Adrenal gland (tissue), 19 donors: ENCODE measurements at places on chromosomes 7 and 10.

- H3K27me3 ChIP-seq: no peaks in the 10 kb centered on the region
- peak overlapping the region; percentile 10 for H3K27ac ChIP-seq
- peaks cover 25% of the 10 kb centered on the region for H3K4me1 ChIP-seq
- peak; percentile 57 for DNase-seq
- no peaks in the 10 kb centered on the region for H3K36me3 ChIP-seq
Observed at GRCh38 chr7:131188367-131189339, 139.0 kb upstream of the MKLN1 start.

- H3K27ac ChIP-seq: no peak overlapping the region
- no peaks in the 10 kb centered on the region for H3K36me3 ChIP-seq
- H3K4me3 ChIP-seq: no peak overlapping the region
Observed at GRCh38 chr10:16440396-16441133, 3.8 kb downstream of the PTER start.

GRCh38 chr7:77181734-77182133 is 17.9 kb downstream of the FGL2 start:
- H3K4me3 ChIP-seq: no peak overlapping the region
- no peaks in the 10 kb centered on the region for H3K27me3 ChIP-seq
- H3K4me1 ChIP-seq: peaks cover 17% of the 10 kb centered on the region
- no peaks in the 10 kb centered on the region for H3K36me3 ChIP-seq

DNA sequence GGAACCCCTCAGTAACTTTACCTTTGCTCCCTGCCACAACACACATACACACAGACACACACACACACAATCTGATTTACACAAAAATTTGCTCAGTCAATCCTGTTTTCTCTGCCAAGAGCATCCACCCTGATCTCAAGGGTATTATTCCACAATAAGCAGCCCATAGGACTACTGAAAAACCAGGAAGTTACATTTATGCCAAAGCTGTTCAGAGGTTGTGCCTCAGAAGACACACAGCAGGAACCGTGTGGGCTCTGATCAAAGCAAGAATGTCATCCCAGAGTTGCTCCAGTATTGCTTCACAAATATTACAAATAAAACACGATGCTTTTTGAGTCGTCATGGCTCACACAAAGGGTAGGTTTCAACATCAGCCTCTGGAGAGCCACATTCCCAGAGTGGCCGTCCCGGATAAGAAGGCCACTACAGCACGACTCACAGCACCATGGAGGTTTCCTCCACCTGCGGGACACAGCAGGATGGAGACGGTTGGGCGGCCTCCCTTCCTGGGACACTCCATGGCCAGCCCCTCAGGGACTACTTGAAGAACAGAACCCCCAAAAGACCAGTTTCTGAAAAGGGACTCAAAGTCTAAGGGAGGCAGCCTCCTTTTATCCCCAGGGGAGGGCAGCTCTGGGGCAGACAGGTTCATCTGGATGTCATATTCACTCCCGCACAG is 1.6 kb downstream of the AIFM2 start:
- no peaks in the 10 kb centered on the region for H3K36me3 ChIP-seq
- H3K27me3 ChIP-seq: no peaks in the 10 kb centered on the region
- no peak for DNase-seq
- H3K4me1 ChIP-seq: no peaks in the 10 kb centered on the region

GRCh38 chr7:30702200-30702599 is 19.9 kb upstream of the CRHR2 start:
- H3K27me3 ChIP-seq: no peaks in the 10 kb centered on the region
- no peaks in the 10 kb centered on the region for H3K36me3 ChIP-seq
- no peak for DNase-seq
- H3K4me3 ChIP-seq: no peak overlapping the region
- no peaks in the 10 kb centered on the region for H3K4me1 ChIP-seq

- H3K4me3 ChIP-seq: no peak overlapping the region
- no peaks in the 10 kb centered on the region for H3K36me3 ChIP-seq
- no peak overlapping the region for H3K27ac ChIP-seq
- no peaks in the 10 kb centered on the region for H3K27me3 ChIP-seq
- H3K4me1 ChIP-seq: no peaks in the 10 kb centered on the region
Observed at GRCh38 chr10:129755621-129756020, 208.5 kb downstream of the EBF3 start.

DNA sequence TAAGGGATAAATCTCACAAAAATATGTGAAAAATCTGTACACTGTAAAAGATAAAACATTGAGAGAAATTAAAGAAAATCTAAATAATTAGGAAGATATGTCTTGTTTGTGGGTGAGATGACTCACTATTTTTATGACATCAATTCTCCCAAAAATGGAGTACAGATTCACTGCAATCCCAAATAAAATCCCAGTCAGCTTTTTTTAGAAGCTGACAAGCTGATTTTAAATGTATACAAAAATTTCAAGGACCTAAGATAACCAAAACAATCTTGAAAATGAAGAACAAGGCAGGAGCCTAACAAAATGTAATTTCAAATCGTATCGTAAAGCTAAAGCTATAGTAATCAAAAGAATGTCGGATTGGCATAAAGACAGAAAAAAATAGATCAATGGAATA is 458.1 kb downstream of the GRID1 start:
- H3K27me3 ChIP-seq: no peaks in the 10 kb centered on the region
- no peak overlapping the region for H3K27ac ChIP-seq
- H3K36me3 ChIP-seq: no peaks in the 10 kb centered on the region
- H3K4me3 ChIP-seq: no peak overlapping the region

- DNase-seq: no peak
- H3K4me1 ChIP-seq: peaks cover 23% of the 10 kb centered on the region
- H3K27ac ChIP-seq: no peak overlapping the region
- H3K4me3 ChIP-seq: no peak overlapping the region
- no peaks in the 10 kb centered on the region for H3K27me3 ChIP-seq
Observed at GRCh38 chr7:151690606-151691005, 170.9 kb upstream of the RHEB start.

- H3K27ac ChIP-seq: peak overlapping the region; percentile 90
- H3K27me3 ChIP-seq: no peaks in the 10 kb centered on the region
- no peaks in the 10 kb centered on the region for H3K4me1 ChIP-seq
- peak; percentile 58 for DNase-seq
- peak overlapping the region; percentile 47 for H3K4me3 ChIP-seq
- no peaks in the 10 kb centered on the region for H3K36me3 ChIP-seq
Observed at GRCh38 chr7:101814081-101814990, 3.1 kb upstream of the CUX1 start.

DNA sequence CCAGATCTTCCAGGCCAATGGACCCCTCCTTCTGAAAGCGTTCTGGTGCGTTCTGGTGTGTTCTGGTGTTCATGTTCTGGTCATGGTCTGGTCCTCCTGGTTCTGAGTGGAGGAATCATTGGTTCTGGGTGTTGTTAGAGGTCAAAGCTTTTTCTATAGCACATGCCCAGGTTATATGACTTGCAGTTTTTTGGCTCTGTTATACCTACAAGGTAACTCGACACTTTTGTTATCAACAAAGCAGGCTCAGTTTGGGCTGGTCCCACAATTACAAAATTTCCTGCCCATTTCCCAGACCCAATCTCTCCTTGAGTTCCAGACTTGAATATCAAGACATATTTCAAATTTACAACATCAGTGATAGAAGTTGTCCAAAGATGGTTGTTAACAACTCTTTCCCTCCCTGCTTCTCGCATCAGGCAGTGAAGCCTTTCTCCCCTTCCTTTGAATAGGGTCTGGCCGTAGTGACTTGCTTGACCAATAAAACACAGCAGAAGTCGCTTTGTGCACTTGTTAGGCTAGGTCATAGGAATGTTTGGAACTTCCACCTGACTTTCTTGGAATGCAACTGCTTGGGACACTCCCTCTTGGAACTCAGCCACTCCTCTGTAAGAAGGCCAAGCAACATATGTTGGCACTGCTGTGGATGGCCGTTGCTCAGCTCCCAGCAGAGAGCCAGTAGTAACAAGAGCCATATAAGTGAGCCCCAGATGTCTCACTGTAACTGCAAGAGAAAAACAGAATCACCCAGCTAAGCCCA is 83.1 kb upstream of the STEAP1B start:
- no peaks in the 10 kb centered on the region for H3K27me3 ChIP-seq
- H3K4me3 ChIP-seq: no peak overlapping the region
- H3K36me3 ChIP-seq: no peaks in the 10 kb centered on the region

DNA sequence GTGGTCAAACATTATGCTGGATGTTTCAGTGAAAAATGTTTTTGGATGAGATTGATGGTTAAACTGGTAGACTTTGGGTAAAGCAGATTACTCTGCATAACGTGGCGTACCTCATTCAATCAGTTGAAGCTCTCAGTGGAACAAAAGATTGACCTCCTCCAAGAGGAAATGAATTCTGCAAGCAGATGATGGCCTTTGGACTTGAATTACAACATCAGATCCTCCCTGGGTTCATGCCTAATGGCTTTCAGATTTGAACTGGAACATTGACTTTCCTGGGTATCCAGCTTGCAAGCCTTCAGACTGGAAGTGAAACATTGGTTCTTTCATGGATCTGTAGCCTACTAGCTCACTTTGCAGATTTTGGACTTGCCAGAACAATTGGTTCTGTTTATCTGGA is 169.3 kb upstream of the MALRD1 start:
- no peaks in the 10 kb centered on the region for H3K27me3 ChIP-seq
- no peak overlapping the region for H3K4me3 ChIP-seq
- no peak overlapping the region for H3K27ac ChIP-seq
- H3K4me1 ChIP-seq: no peaks in the 10 kb centered on the region
- DNase-seq: no peak
- H3K36me3 ChIP-seq: no peaks in the 10 kb centered on the region
